ENCODE measurements at places on chromosomes 2 and 18. TPM values are rescaled to one million over a fixed set of nuclear protein-coding genes. Genes with fewer than 3 reads are reported as not detected.

Gene TMEM127
- 22.2 TPM for total RNA-seq

Gene PRSS56
- not detected for total RNA-seq

Gene MSH6
- total RNA-seq = 131 TPM

Gene ERICH2
- not detected for total RNA-seq

Gene MAL
- total RNA-seq = 63.6 TPM

Gene COL3A1
- total RNA-seq = not detected

Gene ZAP70
- 160 TPM for total RNA-seq

- DNase-seq = no peak
Measured at GRCh38 chr18:23852236-23853045, 162.1 kb upstream of the TTC39C start.

- DNase-seq = no peak
Measured at GRCh38 chr2:117956036-117956796, 57.7 kb downstream of the CCDC93 start.

DNA sequence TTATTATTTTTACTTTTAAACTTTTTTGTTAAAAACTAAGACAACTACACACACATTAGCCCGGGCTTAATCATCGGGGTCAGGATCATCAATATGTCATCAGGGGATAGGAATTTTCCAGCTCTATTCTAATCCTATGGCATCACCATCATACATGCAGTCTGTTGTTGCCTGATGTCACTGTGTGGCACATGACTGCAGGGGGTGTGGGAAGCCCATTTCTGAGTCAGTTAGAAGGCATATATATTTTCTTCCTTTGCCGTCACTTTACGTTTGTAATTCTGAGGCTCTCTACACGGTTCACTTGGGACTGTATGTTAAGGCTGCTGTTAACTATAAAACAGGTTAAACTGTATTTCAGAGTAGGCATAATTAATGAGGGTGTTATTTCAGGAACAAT, 144.4 kb upstream of the ITGA6 start:
- no peak for DNase-seq

DNA sequence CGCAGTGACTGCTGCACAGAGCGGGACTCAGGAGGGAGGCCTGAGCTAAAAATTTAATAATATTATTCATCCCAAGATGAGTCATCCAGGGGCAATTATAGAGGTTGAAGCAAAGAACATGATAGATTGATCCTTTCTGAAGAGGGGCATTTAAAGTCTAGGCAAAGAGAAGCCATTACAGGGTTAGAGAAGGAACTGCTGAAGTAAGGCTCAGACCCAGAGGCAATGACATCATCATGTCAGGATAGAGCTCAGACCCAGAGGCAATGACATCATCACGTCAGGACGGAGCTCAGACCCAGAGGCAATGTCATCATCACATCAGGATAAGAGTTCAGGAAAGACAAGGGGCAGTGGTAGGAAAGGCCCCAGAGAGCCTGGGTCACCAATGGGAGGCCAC, 184.0 kb downstream of the TMEM18 start:
- no peak for DNase-seq

GRCh38 chr18:36465970-36466369, 168.5 kb downstream of the FHOD3 start:
- DNase-seq = no peak

- no peak for DNase-seq
Measured at GRCh38 chr2:5736050-5736449, 43.9 kb downstream of the SOX11 start.

GRCh38 chr2:62723253-62723652, 17.7 kb downstream of the EHBP1 start:
- no peak for DNase-seq

GRCh38 chr18:36912887-36913286, 84.0 kb downstream of the KIAA1328 start:
- DNase-seq = no peak

DNA sequence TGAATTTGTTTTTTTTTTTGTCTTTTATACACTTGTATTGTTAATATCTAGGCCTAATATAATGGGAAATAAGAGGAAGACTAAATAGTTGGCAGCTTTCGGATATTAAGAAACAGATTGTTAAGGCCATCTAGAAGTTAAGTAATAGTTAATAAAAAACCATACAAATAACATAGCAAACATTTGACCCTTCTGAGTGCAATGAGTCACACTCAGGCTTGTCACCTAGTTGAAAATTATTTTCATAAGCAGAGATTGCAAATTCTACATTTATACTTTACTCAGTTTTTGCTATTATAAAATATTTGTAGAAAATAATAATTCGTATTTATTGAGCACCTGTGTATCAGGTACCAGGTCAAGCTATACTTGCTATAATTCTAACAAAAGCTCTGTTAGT, 2.4 kb downstream of the NUP35 start:
- DNase-seq = no peak

DNA sequence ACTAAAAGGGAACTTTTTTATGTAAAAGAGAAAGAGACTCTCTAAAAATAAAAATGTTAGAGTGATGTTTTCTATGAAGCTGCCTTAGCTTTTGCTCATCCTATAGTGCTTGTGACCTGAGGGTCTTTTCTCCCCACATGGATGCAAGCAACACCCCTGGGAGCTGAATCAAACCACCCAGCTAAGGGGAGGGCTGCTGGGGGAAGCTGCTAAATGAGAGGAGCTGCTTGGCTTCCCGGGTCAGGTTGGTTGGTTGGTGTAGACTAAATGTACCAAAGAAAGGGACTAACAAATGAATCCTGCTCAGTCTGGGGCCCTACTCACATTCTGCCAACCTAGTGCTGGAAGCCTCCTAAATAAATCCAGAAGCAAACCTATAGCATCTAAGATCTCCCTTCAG, 35.0 kb downstream of the AFF3 start:
- no peak for DNase-seq

GRCh38 chr2:216520112-216520511, 21.5 kb downstream of the RPL37A start:
- DNase-seq = no peak

GRCh38 chr18:47779381-47779780, 151.1 kb downstream of the SMAD2 start:
- DNase-seq = no peak

DNA sequence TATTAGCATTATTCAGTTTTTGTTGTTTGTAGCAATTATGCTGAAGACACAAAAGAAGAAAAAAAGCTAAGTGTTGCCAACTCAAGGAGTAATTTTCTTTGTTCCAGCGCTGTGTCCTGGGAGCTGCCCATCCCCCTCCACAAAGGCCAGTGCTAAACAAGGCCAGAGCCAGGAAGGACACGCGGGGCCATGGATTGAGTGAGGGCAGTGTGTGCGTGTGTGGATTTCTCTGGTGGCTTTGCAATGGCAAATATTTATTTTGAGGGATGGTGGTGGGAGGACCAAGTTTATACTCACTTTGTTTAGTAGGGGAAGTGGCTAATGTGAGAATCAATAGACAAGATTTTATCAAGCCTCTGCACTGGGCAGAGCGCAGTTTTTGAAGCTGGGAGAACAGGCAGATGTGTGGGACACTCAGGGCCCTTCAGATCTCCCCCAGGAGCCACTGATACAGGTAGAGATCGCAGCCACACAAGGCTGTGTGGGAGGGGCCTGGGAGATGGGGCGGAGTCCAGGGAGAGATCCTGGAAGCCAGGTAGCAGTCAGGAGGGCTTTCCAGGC, 11.4 kb downstream of the AGAP1 start:
- DNase-seq = no peak

- DNase-seq = no peak
Measured at GRCh38 chr18:22868831-22869230, 64.3 kb upstream of the RBBP8 start.

- DNase-seq = no peak
Measured at GRCh38 chr18:64993695-64994094, 757.1 kb upstream of the CDH7 start.

- no peak for DNase-seq
Measured at GRCh38 chr2:67560771-67561456, 163.8 kb downstream of the ETAA1 start.

DNA sequence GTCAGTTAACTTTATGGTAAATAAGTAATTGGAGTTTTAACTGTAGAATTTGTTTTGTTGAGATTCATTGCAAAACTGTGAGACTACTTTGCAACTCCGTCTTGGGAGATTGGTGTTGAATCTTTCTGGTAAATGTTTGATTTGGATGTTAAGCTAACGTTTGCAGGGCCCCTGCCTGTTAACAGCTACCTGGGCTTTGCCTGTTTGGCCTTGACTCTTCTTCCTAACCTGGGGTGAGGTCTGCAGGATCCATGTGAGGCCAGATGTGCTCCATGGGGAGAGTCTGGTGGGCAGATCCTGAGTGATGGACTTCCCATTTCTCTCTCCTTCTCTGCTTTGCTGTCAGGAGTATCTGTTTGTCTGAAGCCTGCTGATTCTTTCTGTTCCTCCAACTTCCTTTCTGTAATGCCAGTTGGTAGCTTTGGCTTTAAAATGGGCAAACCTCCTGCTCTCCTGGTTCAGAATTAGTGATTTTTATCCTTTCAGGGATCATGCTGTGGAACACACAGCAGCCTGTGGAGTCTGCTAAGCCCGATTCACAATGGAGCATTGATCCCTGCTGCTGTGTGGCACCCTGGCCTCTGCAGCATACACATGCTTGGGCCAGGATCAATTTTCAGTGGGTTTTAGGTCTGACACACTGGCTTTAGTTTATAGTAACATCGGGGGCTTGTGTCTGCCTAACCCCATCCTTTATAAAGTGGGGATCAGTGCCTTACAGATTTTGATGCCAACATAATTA, 36.3 kb downstream of the PTPRM start:
- DNase-seq = no peak

DNA sequence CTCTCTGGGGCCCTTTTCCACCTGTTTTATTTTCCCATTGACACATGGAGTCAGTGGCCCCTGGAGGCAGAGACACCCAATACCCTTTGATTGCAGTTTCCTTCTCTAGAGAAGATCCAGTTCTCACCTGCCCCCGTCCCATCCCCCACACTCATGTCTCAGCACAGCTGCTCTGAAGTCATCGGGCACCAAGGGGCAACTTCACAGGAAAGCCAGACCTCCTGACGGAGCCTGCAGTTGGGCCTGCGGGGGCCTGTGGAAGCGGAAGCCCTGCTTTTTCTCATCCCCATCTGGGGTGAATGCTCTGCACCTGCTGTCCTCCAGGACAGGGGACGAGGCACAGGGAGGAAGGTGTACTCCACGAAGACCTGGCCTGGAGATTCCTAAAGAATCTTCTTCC, 308.3 kb upstream of the EPAS1 start:
- DNase-seq = no peak

DNA sequence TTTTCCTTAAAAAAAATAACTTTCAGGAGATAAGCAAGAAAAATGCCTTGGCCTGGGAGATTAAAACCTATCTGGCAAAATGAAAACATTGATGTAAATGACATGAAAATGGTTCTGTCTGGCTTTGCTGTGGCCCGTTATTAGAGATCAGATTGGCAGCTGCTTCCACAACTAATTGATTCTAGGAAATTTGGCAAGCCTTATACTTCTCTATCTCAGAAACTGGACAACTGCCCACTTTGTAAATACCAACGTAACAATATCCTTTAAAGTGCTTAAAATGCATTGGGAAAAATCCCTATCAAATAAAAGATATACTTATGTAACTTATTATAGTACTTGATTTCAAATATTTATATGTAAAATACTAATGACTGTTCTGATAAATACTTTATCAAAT, 14.2 kb upstream of the SKA1 start:
- no peak for DNase-seq

DNA sequence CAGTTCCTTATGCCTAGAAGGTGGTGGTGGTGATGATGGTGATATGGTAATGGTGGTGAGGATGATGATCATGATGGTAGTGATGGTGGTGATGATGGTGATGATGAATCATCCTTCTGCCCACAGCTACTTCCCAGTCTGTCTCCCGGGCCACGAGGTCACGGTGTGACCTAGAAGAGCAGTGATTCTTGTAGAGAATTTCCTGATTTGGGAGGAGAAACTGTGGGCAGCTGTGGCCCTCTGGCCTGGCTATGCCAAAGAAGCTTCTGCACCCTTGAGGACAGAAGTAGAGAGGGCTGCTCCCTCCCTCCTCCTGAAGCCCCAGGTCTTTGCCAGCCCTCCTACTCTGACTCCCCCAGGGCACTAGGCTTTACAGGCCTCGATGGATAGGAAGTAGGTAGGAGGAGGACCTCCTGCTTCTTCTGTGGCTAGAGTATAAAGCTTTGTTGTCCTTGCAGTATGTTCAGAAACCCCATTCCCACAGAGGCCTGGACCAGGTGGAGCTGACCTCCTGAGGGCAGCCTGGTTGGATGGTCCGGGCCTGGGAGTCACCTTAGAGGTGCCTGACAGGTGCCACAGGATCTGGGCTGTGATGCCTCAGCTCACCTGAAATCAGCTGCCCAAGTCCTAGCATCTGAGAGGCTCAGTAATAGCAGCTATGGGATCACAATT, 57.9 kb upstream of the EPAS1 start:
- DNase-seq = peak; percentile 64

- no peak for DNase-seq
Measured at GRCh38 chr2:194714541-194714940, 942.5 kb upstream of the SLC39A10 start.

- no peak for DNase-seq
Measured at GRCh38 chr2:15745907-15746702, 154.4 kb downstream of the DDX1 start.

- no peak for DNase-seq
Measured at GRCh38 chr2:38182492-38183003, 106.6 kb upstream of the CYP1B1 start.

- DNase-seq = no peak
Measured at GRCh38 chr2:129205766-129206165, 773.7 kb upstream of the RAB6C start.

GRCh38 chr2:59974051-59974766, 579.2 kb downstream of the BCL11A start:
- DNase-seq = no peak

DNA sequence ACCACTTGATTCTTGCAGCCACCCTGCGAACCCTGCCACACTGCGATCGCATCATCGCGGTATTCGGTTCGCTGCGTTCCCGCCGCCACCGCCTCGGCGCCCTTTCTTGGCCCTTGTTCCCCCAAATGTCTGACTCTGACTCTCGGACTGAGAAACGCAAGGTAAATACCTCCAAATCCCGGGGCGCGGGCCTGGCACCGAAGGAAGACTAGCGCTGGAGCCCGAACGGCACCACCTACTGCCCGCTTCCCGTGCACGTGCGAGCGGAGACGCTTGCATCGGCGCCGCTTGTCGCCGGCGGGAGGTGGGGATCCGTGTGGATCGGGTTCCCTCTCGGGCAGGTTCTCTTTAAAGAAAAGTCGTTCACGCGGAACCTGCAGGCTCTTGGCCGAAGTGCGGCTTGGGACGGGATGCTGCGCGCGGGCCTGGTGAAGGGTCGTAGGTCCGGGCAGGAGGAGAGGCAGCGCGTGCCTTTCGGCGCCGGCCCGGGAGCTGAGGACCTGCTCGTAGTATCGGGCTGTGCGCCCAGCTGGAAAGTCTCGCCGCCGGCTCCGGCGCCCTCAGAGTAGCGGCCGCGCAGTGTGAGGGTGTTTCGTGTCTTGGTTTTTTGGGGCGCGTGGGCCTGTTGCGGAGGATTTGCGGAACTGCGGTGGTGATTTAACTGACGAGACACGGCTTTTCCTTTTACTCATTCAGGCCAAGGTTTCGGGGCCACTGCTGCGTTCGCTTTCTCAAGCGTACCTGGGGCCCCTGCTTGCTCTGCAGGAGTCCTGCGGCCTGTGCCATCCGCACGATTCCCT, 514 bp downstream of the BCL2L11 start:
- DNase-seq = peak; percentile 62
